ENCODE measurements at places on chromosomes 11 and 22. TPM values are rescaled to one million over a fixed set of nuclear protein-coding genes. Genes with fewer than 3 reads are reported as not detected.

DNA sequence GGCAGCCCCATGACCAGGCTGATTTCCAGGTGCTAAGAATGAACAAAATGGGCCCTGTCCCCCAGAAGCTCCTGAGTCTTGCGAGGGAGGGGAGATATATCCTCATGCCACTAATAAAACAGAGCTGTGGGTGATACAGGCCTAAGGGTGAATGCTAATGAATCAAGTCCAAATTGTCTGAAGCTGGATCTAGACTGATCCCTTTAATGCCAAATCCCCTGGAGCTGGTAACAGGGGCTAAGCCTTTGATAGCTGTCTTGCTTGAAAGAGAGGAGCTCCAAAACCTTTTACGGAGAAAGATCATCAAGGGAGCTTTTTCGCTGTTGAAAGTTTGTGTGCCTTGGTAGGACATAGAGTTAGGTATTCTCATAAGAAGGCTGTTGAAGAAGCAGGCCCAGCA, 79.7 kb downstream of the PPFIBP2 start:
- no peak for DNase-seq

DNA sequence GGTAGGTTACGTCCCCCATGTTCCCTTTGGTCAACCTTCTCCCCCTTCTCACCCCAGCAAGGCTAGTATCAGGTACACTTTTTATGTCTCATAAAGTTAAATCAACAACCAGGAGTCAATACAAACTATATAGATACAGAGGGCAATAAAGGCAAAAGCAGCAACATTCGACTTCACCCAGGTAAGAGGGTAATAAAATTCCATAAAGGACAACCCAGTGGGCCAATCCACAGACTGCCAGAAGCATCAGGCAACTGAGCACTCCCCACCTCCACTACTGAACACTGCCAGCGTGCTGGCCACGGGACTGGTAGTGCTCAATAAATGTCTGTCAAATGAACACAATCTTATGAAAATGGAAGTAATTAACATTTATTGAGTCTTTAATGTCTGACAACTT, 5.1 kb upstream of the MS4A18 start:
- no peak for DNase-seq

DNA sequence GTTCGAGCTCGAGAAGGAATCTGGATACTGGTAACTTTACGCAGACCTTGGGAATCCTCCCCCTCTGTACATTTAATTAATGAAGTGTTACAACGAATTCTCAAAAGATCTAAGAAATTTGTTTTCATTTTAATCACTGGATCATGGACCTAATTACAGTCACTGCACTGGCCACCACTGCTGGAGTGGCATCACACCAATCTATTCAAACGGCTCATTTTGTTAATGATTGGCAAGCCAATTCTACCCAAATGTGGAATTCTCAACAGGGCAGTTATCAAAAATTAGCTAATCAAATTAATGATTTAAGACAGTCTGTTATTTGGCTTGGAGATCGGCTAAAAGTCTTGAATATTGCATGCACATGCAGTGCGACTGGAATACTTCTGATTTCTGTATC, 30.1 kb upstream of the ALDH3B2 start:
- DNase-seq = no peak

- DNase-seq = no peak
These were observed 225.3 kb downstream of the ADAMTS15 start for GRCh38 chr11:130673698-130674097.

GRCh38 chr11:40338062-40338461, 1121.4 kb downstream of the LRRC4C start:
- DNase-seq = no peak

DNA sequence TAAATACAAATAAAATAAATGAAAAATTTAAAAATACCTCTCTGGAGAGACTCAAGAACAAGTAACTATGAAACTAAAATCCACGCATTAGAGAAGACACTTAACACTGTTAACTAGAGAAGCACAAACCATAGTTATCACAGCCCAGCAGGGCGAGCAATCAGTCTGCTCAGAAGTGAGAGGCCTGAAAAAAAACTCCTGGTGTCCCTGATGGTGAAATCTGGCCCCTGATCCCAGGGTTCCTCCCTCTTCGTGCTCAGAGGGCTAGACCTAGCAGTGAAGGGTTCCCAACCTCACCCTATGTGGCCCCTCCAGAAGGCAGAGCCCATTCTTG, 49.7 kb upstream of the VPREB1 start:
- no peak for DNase-seq

DNA sequence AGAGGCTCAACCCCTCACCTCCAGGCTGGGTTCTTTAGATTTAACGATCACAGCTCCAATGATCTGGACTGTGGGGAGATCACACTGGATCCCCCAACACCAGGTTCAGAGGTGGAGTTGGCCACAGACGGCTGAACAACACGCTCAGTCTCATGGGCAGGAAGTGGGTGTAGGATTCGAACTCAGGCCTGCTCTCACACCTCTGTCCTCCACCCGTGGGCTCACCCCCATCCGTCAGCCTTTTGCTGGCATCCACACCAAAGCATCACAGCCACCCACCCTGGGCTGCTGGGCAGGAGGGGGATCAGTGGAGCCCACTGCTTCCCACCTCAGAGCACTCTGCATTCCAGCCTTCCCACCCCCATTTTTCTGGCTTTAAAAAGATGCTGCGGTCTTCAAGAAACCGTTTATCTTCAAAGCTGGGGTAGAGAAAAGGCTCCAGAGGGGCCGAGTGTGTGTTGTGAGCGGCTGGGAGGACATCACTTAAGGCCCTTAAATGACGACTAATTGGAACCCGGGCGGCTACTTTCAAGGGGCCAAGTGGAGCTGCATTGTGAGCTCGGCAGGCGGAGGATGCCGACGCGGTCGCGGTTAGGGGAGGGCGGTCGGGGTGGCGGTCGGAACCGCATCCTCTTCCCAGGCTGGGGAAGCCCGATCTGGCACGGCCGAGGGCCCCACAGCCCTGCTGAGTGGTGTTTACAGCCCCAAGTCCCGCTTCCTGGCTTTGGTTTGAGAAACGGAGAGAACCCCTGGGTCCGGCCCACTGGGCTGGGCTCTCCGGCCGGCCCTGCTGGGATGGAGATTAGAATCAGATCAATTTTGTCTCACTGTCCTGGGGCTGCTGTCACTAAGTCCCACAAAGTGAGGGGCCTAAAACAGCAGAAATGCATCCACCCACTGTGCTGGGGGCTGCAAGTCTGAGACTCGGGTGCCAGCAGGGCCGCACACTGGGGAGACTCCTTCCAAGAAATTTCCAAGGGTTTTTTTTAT, 15.9 kb upstream of the FGF3 start:
- no peak for DNase-seq

GRCh38 chr22:30859714-30860095, 108.9 kb downstream of the MORC2 start:
- DNase-seq = no peak

GRCh38 chr22:23580576-23581259, 628 bp upstream of the IGLL1 start:
- no peak for DNase-seq

GRCh38 chr22:30943368-30943767, 25.2 kb downstream of the MORC2 start:
- no peak for DNase-seq

The MUC6 gene
- total RNA-seq = not detected

The FAM111B gene
- total RNA-seq = 11.8 TPM

The RHOD gene
- 219 TPM for total RNA-seq

The DGCR6 gene
- total RNA-seq = 3.1 TPM

The JRKL gene
- total RNA-seq = 4.7 TPM

The LUZP2 gene
- 0.59 TPM for total RNA-seq
